ENCODE measurements at places on chromosomes 1 and 21.

- DNase-seq = no peak
Measured at GRCh38 chr1:84006591-84006990, 7.7 kb upstream of the TTLL7 start.

DNA sequence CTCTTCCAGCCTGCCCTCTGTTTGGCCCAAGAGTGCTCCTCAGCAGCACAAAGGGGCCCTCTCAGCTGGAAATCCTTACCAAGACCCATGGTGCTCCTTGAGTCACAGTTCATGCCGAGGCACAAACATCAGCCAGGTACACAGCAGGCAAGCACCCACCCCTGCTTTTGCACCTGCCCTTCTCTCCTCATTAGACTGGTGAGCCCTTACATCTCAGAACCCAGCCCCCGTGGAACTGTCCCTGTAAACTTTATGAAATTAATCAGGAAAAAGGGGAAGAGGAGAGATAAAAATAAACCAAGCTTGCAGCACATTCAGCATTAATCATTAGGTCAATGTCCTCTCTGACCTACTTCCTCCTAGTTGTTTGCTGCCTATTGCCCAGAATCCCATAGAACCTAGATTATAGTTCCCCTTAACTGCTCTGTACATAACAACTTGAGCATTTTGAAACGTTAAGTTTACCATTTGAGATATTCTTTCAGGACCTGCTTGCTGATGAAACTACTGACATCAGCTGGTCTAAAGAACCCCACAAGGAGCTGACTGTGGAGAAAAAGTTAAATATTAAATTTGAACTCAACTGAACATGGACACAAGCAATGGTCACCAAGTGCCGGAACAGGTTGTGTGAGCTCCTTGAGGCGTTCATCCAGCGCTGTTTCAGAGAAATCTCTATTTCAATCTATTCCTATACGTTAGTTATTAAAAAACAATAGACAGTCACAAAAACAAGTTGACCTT is 738.4 kb downstream of the MATN1 start:
- DNase-seq = no peak

GRCh38 chr1:21324368-21325141 is 34.3 kb upstream of the ECE1 start:
- peak; percentile 89 for DNase-seq

- no peak for DNase-seq
Measured at GRCh38 chr1:67171978-67172377, 5.7 kb downstream of the IL23R start.

GRCh38 chr1:112172294-112172882 is 182.9 kb upstream of the KCND3 start:
- peak; percentile 14 for DNase-seq

GRCh38 chr1:228274452-228275178 is 66.8 kb downstream of the OBSCN start:
- no peak for DNase-seq

DNA sequence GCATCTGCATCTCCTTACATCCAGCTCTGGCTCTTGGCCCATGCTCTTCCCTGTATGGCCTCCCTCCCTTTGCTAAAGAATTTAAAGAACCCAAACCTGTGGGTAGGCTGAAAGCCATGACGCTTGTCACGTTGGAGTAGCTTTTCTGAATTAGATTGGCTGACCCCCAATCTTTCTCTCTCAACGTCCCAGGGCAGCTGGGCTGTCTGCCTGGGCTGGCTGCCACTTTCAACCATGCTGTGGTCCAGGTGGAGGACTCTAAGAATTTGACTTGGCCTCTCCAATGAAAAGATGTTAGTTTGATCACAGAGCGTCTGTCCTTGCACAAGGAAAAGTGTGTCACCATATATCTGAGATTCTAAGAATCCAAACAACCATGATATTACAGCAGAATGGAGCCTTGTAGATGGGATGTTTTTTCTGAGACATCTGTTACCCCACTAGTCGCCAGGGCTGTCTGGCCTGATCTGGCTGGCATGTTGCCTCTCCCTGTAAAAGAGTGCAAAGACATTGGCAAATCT is 6.5 kb upstream of the IGSF3 start:
- peak; percentile 76 for DNase-seq

DNA sequence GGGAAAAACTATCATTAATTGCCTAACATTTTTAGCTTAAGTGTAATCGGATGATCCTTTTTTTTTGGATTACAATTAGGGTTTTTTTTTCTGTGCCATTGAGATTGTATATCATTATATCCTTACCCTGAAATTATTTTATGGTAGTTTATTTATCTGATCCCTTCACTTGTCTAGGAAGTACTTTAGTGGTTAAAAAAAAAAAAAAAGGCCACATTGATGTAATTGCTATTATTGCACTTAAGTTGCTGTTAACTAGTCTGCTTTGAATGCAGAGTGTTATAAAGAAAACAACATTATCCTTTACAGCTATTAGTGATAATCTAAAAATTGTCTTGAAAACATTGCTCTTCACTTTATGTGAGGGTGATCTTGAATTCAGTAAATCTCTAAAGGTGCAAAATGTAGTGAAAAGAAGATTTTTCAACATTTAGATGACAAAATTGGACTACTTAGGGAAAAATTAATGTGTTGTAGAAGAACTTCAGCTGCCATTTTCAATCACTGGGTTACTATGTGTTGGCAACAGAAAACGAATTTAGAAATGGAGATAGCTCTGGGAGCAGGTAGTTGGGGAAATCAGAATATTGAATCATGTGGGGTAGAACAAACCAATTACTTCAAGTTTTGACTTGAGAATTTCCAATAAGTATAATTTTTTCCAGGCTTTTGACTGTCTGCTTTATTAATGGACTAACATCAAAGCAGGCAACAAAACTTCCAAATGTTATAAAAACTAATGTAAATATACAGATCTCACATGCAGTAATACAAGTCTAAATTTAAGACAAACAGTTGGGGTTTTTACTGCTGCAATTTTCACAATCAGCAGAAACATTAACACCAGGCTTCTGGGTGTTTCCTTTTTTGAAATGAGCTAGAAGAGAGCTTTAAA is 5.0 kb downstream of the ADGRL2 start:
- no peak for DNase-seq

GRCh38 chr1:43836267-43836951 is 97.2 kb upstream of the ARTN start:
- DNase-seq = no peak

DNA sequence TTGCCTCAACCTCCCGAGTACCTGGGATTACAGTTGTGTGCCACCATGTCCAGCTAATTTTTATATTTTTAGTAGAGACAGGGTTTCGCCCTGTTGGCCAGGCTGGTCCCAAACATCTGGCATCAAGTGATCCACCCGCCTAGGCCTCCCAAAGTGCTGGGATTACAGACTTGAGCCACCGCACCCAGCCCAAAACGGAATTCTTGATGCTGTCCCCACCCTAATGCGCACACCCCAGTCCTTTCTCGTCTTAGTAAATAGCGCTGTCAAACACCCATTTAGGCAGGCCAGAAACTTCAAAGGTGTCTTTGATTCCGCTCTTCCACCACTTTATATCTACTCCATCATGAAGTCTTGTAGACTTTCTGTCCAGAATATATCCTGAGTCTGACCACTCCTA is 35.1 kb downstream of the ITSN1 start:
- no peak for DNase-seq

DNA sequence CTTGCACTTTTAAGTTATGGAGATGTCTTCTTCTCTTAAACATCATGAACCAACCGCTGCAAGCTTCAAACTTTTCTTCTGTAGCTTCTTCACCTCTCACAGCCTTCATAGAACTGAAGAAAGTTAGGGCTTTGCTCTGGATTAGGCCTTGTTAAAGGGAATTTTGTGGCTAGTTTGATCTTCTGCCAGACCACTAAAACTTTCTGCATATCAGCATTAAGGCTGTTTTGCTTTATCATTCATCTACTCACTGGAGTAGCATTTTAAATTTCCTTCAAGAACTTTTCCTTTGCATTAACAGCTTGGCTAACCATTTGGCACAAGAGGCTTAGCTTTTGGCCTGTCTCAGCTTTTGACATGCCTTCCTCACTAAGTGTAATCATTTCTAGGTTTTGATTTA is 43.0 kb upstream of the RGL1 start:
- no peak for DNase-seq

DNA sequence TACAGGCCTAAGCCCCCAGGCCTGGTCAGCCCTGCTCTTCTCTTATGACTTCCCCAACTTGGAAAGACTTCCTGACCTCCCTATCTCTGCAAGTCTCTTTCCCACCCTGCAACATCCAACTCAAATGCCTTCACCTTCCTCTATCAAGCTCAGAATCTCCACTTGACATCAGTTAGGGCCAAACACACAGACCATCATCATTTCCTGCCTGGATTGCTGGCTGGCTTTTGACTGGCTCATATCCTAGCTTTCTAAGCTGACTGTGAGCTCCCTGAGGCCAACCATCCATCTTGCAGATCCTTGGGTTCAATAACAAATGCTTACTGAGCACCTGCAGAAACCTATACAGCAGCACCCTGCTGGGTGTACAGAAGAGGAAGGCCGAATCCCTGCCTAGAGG is 137.3 kb upstream of the EDN2 start:
- no peak for DNase-seq

DNA sequence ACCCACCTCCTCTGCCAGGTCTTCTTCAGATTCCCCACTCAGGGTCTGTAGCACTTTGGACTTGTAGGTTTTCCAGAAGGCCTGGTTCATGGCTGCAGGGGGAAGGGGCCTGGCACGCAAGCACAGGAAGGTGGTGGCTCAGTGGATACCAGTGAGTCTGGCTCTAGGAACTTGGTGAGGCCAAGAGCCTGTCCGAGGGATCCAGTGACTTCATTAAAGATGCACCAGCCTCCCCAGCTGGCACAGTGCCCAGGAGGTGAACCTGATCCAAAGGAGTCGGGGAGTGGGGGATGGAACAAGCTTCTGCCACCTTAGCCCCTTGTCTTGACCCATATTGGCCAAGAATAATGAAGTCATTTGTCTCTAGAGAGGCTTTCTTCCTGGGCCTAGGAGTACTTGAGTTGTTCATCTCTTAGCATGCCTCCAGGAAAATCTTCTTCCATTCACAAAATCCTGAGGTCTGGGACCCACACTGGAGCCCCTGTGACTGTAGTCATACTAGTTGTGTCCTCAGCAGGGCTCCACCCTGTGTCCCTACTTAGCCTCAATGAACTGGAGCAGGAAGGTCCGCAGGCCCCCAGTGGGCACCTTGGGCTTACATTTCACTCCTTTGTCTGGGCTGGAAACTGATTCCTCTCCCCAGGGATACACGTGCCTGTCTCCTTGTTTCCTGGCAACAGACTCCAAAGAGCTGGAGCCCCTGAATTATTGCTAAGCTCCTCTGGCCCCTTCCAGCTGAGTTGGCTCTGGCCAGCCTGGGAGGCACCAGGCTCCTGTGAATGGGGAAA is at the start of gene C1orf232:
TSS of gene C1orf232 (minus strand) at position 554 of the 788 bp plus-strand sequence. CDS start at position 90, 464 bp downstream.
- no peak for DNase-seq

DNA sequence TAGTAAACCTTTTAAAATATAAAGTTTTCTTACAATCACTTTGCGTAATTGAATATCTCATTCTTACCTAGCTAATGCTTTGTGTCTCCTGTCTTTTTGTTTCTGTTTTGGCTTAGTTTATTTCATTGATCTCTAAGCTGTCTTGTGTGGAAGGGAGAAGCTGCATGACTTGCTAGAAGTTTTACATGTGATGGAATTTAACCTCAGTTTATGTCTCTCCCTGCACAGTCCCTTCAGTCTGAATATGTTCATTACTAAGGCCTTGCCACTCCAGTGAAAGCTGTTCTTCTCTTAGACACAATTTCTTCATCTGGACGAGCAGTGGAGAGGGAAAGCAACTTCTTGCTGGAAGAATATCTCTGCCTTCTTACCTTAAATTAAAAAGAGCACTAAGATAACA is 19.9 kb upstream of the GPR88 start:
- no peak for DNase-seq

- DNase-seq = no peak
Measured at GRCh38 chr1:64677532-64677931, 67.3 kb upstream of the RAVER2 start.

DNA sequence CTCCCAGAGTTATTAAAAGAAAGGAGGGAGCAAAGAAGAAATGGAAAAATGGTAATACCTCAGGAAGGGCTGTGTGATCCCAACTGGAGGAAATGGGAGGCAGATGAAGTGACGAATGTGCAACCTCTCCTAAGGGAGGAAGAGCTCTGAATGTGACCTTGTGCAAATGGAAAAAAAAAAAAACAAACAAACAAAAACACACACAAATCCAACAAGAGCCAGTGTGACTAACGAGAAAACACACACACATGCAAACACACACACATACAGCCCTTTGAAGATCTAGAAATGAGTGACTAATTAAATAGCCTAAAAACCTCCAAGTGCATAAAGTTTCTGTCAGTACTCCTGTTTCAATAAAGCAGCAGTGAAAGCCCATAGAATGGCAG is 49.0 kb downstream of the CCN1 start:
- no peak for DNase-seq

DNA sequence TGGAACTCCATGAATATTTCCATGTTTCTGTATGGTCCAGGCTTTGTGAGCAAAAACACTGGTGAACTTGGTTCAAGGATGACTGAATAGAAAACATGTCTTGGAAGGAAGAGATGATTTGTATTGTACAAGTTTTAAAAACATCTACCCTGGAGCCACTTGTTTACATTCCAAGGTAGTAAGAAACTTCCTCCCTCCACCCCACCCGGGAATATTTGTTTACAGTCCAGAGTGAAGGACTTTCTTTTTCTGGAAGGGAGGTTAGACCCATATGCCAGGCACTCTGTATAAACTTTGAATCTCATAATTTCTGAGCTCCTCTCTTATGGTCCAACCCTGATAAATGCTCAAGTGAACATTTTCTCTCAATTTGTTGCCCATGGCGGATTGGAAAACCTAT is 323.3 kb upstream of the LYPLAL1 start:
- no peak for DNase-seq

- no peak for DNase-seq
Measured at GRCh38 chr1:212650228-212650627, 41.7 kb downstream of the ATF3 start.

- DNase-seq = no peak
Measured at GRCh38 chr21:36968414-36968813, 1.9 kb upstream of the HLCS start.

DNA sequence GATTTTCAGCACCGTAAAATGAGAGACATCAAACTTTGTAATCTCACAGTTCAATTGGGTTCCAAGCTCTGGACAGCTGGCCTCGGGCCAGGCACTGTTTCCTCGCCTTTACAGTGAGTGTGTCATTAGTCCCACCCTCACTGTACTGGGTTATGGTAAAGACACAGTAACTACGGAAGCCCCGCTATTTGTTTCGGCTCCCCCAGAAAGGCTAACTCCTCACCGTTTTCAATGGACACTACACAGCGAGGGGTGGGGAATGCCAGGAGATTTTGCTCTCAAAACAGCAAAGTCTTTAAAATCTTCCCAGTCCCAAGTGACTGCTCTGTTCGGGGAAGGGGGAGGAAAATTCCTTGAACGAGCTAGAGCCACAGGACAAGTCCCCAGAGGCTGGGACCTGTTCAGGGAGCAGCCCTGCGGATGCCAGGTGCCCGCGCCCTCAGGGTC is 757 bp upstream of the SPSB1 start:
- no peak for DNase-seq

Data from trophoblast cell (in vitro differentiated cells and primary cell).